ENCODE measurements at places on chromosomes 7 and 10.

GRCh38 chr7:104963991-104964385, 50.0 kb upstream of the KMT2E start:
- DNase-seq, result peak; percentile 90

DNA sequence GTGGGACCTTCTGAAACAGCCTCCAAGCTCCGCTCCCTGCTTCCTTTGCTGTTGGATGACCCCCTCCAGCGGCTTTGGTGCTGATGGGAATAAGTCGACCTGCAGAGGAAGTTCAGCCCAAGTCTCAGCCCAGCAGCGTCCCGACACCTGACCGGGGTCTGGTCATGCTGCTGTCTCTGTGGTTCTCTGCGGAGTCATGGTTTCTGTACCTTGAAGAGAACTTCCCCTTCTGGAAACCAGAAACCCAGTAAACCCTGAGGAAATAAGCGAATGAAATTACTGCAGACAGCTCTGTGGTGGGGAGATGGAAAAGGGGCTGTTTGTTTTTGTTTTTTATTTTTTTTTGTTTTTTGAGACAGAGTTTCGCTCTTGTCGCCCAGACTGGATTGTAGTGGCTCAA, 18.3 kb upstream of the ZNF12 start:
- DNase-seq, result no peak

DNA sequence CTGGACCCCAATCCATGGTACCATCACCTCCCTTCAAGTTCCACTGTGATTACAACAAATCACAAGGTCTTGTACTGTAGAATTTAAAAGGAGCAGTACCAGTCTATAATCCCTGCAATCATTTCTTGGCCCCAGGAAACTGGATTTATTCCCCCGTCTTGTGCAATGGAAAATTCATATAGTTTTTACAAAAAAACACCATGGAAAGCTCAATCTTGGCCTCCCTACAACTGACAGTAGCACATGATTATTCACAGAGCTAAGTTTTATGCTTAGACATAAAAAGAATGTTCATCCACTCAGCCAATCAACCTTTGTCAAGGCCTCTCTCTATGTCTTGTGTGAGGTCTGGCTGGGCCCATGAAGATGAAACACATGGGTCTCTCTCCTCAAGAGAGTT, 10.2 kb downstream of the DGKI start:
- DNase-seq, result no peak

DNA sequence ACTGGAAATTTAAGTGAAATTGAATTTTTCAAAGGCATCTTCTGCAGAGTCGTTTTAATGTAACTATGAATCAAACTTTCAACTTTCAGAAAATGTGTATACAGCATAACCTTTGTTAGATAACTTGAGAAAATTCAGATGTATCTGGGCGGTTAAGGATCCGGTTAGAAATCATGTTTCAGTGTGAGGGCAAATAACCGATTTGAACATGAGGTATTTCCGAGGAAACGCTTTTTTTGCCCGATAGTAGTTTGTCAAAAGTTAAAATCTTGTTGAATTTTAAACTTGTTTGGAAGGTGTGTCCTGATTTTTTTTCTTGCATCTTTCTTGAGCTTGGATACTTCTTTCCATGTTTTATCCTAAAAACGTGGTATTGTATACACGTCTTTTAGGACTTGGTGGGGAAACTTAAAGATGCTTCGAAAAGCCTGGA, 1.3 kb upstream of the BMI1 start:
- no peak for DNase-seq

GRCh38 chr7:159197066-159197975, 52.7 kb upstream of the VIPR2 start:
- DNase-seq, result no peak

DNA sequence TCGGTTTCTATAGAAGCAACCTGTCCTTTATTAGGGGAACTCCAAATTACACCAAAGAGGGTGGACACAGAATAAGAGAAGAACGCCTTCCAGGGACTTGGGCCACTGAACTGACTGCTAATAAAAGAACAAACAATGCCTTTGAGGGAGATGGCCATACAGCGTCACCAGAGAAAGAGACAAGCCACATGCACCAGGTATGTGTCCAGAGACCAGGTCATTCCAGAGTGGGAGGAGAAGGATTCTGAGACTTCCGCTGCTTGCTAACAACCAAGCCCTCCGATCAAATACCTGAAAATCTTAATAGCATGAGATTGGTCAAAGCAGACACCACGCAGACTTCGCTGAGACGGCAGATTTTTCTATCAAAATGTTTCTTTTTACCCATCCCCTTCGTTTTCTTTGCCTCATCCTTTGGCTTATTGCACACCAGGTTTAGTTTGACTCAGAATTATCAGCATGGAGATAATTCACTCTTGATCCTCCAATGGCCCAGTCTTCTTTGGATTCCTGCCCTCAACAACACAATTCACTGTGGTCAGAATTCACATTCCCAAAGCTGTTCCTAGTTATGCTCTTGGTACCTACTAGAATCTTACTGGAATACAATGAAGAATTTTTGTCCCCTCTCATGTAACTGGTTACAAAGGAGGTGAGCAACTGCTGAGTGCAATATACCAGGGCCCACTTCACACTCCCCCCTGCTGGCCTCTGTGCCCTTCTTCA, 87.4 kb upstream of the DDC start:
- DNase-seq, result no peak

DNA sequence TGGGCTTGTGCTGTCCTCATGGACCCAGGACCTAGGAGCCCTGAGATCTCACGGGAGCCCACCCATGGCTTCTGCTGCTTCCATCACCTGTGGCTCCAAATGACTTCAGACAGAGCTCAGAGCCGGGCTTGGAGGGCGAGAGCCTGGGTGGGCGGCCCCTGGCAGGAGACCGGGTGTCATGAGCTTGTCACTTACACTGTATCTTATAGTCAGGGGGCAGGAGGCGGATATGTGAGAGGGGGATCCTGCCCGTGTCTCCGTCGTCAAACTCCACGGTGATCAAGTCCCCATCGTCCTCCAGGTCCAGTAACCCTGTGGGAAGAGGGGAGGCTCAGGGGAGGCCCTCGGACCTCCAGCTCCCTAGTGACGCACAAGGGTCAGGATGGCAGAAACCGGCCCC, 33.0 kb downstream of the SLC29A4 start:
- DNase-seq, result no peak

- DNase-seq, result no peak
These were observed 143.8 kb downstream of the ZNF248 start for GRCh38 chr10:37713642-37714041.

DNA sequence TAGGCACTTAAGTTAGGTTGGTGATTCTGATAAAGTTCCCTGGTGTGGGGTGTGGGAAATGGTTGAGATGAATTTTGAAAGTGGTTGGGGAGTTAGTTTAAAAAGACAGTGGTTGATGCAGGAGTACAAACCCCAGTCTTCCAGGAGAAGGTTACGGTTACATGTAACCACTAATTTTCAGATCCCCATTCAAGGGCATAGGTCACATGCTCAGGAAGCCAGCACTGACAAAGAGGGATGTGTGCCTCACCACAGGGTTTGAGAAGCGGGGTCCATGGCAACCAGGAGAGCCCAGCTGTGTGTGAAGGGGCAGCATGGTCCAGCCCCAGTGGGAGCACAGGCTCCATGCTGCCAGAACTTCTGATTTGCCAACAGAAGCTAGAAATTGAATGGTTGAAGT, 144.2 kb downstream of the MDFIC start:
- DNase-seq, result no peak

DNA sequence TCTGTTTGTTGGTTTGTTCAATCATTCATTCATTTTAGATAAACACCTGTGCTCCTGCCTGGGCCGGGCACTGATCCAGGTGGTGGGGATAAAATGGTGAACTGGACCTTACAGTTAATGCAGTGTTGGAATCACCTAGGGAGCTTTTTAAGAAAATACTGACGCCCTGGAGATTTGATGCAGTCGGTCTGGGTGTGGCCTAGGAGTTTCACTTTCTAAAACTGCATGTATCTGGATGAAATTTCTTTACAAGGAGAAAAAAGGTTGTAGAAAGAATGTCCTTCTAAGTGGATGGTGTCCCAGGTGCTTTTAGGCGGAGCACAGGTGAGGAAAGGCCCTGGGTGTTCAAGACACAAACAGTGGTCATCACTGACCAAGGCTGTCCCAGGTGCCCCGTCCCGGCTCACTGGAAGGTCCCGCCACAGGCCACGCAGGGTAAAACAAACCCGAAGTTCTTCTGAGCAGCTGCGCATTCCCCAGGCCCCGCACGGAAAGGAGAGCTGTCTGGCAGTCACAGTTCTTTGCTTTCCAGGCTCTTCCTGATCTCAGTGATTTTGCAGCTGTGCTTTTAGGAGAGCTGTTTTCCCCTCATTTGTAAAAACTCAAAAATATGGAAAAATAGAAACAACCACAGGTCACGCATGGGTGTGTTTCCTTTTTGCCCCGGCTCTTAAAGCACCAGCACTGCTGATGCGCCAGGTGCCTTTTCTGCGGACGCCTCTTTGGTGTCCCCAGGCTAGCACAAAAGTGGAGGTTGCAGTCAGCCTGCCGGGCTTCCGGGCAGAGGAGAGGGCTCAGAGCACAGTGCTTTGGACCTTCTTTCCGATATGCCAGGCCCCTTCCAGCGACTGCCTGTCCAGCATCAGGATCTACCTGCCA, 161.9 kb downstream of the GRK5 start:
- no peak for DNase-seq

DNA sequence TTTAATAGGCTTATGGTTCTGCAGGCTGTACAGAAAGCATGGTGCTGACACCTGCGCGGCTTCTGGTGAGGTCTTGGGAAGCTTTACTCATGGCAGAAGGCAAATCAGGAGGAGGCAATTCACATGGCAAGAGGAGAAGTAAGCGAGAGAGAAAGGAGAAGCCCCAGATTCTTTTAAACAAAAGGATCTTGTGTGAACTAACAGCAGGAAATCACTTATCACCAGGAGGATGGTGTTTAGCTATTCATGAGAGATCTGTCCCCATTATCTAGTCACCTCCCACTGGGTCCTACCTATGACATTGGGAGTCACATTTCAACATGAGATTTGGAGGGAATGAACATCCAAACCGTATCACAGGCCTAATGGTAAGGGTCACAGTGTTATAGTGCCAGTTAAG, 678.0 kb upstream of the KCND2 start:
- DNase-seq, result no peak

DNA sequence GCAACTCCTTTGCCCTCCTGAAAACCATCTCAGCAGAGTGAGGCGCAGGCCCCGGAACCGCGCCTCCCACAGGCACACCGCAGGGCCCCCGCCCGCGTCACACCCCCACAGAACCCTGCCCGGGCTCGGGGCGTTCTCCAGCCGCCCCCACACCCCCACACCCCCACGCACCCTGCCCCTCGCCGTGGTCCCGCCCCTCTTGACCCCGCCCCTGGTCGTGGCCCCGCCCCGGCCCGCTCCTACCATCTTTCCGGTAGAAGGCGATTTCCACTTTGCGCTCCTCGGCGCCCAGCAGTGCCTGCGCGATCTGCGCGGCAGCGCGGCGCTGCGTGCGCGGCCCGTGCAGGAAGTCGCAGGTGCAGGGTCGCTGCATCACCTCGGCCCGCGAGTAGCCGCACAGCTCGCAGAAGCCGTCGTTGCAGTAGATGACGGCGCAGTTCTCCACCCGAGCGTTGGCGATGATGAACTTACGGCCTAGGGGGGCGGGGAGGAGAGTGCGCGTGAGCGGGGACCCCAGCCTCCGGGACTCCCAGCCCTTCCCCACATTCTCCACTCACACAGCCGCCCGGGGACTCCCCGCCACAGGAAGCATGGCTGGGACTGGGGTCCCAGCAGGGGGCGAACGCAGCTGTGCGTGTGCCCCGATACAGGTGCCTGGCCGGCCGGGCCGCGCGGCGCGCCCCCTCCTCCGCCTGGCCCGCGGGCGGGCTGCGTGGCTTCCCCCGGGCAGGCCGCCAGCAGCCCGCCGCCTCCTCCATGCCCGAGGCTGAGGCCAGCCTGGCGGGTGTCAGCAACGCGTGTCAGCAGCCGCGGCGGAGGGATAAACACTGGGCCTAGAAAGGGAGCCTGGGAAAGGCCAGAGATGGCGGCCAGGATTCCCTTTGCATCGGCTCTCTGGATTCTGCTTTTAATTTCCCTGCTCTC, 3.4 kb downstream of the KCNH2 start:
- DNase-seq, result no peak

- no peak for DNase-seq
These were observed 495.2 kb downstream of the TCERG1L start for GRCh38 chr10:130816116-130816901.

- DNase-seq, result peak; percentile 52
These were observed 30.0 kb downstream of the LAMB1 start for GRCh38 chr7:107972941-107973376.

DNA sequence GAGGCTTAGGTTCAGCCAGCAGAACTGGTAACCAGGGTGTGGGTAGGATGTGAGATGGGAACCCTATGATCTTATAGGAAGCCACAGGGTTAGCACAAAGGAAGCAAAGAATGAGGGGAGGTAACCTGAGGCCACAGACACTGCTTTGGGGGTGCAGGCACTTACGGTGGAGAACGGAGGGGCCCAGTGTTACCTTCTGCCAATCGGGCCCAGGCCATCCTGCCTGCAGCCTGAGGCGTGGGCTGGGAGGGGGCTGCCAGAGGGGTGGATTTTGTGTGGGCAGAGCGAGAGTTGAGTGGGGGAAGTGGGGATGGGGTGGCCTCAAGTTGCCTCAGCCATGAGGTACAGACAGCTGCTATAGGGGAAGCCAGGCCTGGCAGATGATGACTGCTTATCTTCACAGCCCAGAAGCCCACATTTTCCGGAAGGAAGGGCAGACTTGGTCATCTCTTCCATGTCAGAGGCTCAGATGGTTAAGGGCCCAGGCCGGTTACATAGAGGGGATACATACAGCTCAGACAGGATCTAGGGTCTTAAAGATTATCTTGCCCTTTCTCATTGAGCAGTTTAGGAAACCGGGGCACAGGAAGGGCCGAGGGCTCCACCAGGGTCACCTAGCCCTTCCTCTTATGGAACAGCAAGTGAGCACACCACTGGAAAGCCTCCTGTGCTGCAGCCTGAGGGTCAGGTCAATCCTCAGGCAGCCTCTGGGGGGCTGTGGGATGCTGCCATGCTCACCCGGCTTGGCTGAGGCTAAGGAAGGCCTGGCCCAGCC, 24.4 kb upstream of the VSIR start:
- DNase-seq, result no peak

DNA sequence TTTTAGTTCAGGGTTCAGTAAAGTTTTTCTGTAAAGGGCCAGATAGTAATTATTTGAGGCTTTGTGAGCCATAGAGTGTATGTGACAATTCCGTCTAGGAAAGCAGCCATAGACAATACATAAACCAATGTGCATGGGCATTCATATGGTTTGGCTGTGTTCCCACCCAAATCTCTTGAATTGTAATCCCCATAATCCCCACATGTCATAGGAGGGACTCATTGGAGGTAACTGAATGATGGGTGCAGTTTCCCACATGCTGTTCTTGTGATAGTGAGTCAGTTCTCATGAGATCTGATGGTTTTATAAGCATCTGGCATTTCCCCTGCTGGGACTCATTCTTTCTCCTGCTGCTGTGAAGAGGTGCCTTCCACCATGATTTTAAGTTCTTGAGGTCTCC, 29.9 kb downstream of the SEC61G start:
- DNase-seq, result no peak

- DNase-seq, result no peak
These were observed 92.3 kb downstream of the CCDC7 start for GRCh38 chr10:32538256-32538655.
